ENCODE measurements at places on chromosomes 13 and 19. TPM values are rescaled to one million over a fixed set of nuclear protein-coding genes. Genes with fewer than 3 reads are reported as not detected.

Gene SNAPC2
- total RNA-seq, result 63.0 TPM

DNA sequence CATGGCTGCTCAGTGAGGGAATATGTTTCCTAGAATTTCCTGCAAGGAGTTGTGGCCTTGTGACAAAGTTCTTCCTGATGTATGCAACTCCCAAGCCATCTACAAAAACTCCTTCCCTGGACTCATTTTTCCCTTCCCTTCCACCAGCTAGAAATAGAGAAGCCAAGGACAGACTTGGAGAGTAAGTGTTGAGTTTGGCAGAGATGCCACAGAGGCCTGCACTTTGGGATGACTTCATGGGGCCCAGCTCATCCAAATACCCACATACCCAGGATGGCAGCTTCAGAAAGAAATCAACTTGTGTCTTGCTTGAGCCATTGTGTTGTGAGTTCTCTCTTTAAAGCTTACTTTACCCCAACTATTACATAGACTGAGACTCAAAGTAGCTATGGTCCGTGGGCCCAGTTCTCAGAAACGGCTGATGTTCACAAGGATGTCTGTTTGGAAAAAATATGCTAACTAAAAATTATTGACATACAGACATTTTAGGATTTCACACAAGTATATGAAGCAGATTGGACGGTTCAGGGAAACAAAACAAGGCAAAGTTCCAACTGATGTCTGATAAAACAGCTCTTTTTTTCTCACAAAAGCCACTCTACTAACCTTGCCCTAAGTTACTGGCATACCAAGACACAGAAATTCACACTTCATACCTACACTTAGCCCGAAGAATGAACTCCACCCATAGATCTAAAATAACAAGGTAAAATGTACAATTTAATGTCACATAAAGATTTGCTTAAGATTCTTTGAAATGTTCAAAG is 107.9 kb downstream of the NALCN start:
- DNase-seq, result no peak

DNA sequence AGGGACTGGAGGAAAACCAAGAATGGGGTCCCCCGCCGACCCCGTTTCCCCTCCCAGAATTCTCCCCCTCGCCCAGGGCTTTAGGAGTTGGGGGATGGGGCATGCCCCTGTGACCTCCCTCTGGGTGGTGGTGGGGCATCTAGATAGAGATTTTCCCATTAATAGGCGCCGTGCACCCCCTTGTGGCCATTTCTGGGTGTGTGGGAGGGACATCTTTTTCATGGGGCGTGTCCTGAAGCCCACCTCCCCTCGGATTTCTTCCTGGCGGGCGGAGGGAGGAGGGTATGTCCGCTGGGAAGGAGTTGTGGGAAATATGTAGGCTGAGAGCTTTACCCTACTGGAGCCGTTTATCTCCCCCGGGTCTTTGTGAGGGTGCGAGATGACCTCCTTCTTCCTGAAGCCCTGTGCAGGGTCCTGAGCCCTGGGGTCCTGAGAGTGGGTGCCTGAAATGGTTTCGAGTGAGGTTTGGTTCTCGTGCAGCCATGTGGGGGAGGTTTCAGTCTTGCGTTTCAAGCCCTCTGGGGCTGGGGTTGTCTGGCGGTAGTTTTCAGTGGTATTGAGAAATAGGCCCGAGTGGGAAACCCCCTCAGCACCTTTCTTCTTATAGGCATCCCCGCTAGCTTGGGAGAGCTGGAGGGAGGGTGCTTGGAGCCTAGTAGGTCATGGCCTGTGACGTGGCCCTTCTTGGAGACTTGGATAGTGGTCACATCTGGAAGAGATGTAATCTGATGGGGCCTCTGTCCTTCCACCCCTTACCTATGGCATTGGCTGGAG is 1.0 kb downstream of the PRMT1 start:
- DNase-seq, result no peak

DNA sequence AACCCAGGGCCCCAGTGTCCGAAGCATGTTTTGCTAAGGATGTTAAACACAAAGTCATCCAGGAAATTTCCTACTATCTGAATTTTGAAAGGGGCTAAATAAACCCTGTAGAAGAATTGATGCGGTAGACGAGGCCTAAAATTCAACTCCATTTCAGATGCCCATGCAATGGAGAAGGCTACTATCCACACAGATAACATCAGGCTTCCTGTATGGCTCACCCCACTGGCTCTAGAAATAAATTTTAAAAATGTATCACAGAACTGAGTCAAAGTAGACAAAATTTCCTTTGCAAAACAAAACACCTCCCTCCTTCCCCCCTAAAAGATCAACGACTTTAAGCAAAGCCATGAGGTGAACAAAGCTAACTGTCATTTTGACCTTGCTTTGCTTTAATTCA is 188.4 kb downstream of the ABCC4 start:
- DNase-seq, result no peak

DNA sequence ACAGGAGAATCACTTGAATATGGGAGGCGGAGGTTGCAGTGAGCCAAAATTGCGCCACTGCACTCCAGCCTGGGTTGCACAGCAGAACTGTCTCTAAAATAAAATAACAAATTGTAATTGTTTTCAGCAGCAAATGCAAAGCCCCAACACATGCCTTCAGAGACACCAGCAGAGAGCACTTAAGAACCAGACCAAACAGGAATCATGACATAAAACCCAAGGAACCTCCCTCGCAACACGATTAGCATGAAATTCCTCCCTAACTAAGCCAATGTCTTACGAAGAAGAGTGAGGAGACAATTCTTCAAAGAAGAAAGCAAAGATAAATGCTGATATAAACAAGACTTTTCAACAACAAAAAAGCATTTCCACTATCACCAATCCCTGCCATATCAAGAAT is 40.1 kb downstream of the PSPC1 start:
- no peak for DNase-seq

DNA sequence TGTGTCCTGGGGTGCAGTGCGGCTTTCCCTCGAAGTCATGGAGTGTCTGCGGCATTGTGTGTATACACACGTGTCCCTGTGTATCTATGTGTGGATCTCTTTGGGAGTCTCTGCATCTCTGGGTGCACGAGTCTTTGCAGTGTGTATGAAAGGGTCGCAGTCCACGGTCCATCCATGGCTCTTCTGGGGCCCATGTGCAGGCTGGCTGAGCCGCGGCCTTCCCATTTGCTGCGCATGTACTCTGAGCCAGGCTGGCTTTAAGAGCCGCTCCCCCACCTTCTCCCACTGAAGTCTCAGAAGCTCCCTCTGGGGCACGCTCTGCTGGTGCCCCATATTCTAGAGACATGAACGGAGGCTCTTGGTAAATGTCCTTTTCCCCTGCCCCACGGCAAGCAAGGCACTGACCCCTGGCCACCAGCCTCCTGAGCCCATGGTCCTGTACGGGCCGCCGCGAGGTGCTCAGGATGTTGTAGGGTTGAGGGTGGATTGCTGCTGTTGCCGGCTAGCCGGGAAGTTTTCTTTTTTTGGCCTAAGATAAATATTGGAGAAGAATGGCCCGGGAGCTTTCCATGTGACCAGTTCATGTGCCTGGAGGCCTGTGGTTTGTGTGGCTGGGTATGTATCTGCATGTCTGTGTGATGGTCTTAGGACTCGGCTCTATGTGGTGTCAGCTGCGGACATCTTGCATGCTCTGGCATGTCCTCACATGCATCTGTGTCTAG is 31.9 kb downstream of the PAK4 start:
- no peak for DNase-seq

GRCh38 chr13:37833411-37833810 is 36.2 kb downstream of the TRPC4 start:
- no peak for DNase-seq

- DNase-seq, result no peak
These were observed 95.7 kb upstream of the UBL3 start for GRCh38 chr13:29946093-29946492.

DNA sequence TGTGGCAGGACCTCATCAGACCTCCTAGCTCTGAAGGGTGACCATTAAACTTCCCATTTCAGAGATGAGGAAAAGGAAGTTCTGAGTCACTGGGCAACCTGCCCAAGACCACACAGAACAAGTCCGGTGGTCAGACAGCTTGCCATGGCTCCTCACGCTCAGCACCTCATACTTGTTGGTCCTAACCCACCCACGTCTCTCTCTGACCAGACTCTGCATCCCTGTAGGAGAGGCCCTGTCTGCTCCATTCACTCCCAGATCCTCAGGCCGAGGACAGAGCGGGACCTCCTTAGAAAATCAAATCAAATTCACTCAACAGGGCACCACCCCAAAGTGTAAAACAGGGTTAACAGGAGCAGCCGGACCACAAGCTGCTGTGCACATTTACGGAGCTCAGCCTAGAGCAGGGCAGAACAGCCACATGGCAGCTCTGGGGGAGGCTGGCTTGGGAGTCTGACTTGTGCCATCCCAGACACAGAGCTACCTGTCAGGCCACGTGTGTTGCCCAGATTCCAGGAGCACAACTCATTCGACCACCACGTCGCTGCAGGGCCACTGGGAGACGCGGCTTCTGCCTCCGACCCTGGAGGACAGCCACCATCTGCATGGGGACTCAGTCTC is 1.7 kb downstream of the MIER2 start:
- DNase-seq, result no peak

Gene SMIM44
- total RNA-seq, result not detected

Gene PSG7
- total RNA-seq, result not detected

DNA sequence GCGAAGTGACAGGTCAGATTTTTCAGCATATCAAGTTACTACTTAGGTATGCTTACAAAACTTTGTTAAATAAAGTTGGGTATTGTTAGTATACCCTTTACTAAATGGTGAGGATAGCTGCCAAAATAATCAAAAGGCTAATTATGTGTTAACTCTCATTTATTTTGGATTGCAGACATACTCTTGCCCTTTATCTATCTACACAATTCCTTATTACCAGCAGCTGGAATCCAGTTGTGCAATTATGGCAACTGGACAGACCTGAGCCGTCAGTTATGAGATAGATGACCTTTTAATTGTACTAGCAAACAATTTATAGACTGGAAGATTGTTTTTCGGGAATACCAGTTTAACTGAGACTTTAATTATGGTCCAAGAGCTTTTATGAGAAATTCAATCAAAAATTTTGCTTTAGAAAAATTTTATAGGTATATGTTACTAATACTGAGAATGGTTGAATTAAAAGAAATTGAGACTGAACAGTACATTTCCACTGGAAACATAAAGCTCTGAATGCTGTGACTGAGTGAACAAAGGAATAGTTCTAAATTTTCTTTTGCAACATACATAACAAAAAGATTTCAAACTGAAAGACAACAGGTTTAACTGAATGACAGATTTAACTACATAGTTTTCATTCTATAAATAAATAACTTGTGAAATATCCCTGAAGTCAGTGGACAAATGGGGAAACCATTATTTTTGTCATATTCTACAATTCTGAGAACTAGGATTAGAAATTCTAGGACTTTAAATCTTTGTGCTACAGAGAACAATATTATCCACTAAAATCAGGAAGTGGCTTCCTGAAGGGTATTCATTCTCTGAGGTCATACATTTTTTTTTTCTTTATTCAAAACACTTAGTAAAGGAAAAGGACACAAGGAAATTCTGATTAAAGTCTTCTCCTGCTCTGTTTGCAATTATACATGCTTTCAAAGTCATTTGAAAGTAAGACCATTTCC is 97.4 kb downstream of the ZC3H13 start:
- DNase-seq, result no peak

Gene ZNF296
- total RNA-seq, result 6.7 TPM

- DNase-seq, result no peak
These were observed 41.6 kb downstream of the LRCH1 start for GRCh38 chr13:46594374-46595078.

Gene CADM4
- total RNA-seq, result 2.7 TPM

GRCh38 chr13:39037410-39037879 is 444 bp downstream of the PROSER1 start:
- DNase-seq, result no peak

DNA sequence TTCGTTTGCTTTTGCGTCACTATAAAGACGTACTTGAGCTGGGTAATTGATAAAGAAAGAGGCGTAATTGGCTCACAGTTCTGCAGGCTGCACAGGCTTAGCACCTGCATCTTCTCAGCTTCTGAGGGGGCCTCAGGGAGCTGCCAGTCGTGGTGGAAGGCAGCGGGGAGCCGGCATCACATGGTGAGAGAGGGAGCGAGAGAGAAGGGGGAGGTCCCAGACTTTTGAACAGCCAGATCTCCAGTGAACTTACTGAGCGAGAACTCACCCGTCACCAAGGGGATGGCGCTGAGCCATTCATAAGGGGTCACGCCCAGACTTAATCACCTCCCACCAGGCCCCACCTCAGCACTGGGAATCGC is 58.7 kb upstream of the F7 start:
- no peak for DNase-seq

Gene CGB5
- total RNA-seq, result not detected

GRCh38 chr19:28636016-28636629 is 576.8 kb downstream of the UQCRFS1 start:
- DNase-seq, result no peak

All from Panc1 (cell line).